ENCODE measurements at places on chromosomes 7 and 10. TPM values are rescaled to one million over a fixed set of nuclear protein-coding genes. Genes with fewer than 3 reads are reported as not detected.

ZPBP gene
- total RNA-seq = not detected

NPFFR1 gene
- total RNA-seq = 1.0 TPM

RAPGEF5 gene
- total RNA-seq = 85.1 TPM

COL13A1 gene
- total RNA-seq = 9.2 TPM

GSAP gene
- 80.0 TPM for total RNA-seq

GRCh38 chr7:8305104-8305503, 43.1 kb upstream of the ICA1 start:
- H3K4me1 ChIP-seq = no peaks in the 10 kb centered on the region
- no peak overlapping the region for H3K4me3 ChIP-seq
- no peak overlapping the region for H3K27ac ChIP-seq
- DNase-seq = no peak
- H3K36me3 ChIP-seq = no peaks in the 10 kb centered on the region

DNA sequence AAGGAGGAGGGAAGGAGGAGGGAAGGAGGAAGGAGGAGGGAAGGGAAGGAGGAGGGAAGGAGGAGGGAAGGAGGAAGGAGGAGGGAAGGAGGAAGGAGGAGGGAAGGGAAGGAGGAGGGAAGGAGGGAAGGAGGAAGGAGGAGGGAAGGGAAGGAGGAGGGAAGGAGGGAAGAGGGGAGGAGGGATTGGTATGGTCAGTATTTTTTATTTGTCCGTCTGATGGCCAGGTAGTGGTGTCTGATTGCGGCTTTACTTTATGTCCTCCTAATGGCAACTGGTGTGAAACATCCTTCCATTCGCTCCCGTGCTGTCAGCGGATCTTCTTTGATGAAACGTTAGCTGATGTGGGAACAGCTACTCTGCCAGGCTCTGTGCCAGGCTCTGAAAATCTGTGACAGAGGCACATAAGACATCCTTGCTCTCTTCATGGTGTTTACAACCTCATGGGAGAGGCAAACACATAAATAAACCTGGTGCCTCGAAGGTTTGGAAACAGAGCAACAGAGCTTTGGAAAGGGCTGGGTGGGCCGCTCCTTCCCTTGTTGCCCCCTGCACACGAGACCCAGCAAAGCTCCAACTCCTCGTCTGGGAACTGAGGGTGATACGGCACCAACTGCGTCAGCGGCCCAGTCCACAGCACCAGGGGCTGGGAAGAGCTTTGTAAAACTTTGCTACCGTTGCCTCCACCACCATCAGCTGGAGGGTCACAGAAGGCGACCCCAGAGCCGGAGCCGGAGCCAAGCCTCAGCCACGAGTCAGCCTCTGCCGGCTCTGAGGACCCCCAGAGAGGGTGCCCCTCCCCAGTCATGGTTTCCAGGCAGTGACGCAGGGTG, 40.3 kb downstream of the PDGFA start:
- H3K36me3 ChIP-seq = no peaks in the 10 kb centered on the region
- no peak for DNase-seq

- no peak overlapping the region for H3K4me3 ChIP-seq
- H3K27me3 ChIP-seq = no peaks in the 10 kb centered on the region
- H3K4me1 ChIP-seq = no peaks in the 10 kb centered on the region
- no peak for DNase-seq
- no peak overlapping the region for H3K27ac ChIP-seq
- no peaks in the 10 kb centered on the region for H3K36me3 ChIP-seq
Measured at GRCh38 chr10:56178210-56178609, 182.8 kb downstream of the ZWINT start.

DNA sequence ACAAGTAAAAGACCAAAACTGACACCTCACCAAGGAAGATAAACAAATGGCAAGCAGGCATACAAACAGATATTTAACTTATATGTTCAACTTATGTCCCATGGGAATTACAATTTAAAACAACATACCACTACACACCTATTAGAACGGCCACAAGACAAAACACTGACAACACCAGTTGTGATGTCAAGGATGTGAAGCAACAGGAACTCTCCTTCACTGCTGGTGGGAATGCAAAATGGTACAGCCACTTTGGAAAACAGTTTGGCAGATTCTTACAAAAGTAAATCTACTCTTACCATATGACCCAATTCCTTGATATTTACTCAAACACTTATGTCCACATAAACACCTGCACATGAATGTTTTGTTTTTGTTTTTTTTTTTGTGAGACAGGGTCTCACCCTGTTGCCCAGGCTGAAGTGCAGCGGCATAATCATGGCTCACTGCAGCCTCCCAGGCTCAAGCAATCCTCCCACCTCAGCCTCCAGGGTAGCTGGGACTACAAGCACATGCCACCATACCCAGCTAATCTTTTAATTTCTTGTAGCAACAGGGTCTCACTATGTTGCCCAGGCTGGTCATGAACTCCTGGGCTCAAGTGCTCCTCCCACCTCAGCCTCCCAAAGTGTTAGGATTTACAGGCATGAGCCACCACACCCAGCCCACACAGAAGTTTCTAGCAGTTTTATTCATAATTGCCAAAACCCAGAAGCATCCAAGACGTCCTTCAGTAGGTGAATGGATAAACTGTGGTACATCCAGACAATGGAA, 27.3 kb downstream of the HERC4 start:
- peaks cover 12% of the 10 kb centered on the region for H3K4me1 ChIP-seq
- DNase-seq = no peak
- H3K4me3 ChIP-seq = no peak overlapping the region
- H3K27me3 ChIP-seq = no peaks in the 10 kb centered on the region
- H3K36me3 ChIP-seq = peaks cover 6% of the 10 kb centered on the region
- no peak overlapping the region for H3K27ac ChIP-seq

DNA sequence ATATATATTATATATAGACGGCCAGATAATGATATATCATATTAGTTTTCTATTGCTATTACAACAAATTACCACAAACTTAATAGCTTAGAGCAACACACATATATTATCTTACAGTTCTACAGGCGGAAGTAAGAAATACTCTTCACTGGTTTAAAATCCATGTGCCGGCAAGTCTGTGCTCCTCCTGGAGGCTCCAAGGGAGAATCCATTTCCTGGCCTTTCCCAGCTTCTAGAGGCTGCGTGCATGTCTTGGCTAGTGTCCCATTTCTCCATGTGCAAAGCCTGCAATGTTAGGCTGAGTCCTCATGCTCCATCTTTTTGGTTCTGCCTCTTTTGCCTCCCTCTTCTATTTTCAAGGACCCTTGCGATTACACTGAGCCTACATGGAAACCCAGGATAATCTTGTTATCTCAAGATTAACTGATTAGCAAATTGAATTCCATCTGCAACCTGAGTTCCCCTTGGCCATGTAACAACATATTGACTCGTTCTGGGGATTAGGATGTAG, 23.9 kb upstream of the PNLIPRP3 start:
- H3K27ac ChIP-seq = no peak overlapping the region
- H3K36me3 ChIP-seq = no peaks in the 10 kb centered on the region
- no peaks in the 10 kb centered on the region for H3K4me1 ChIP-seq
- no peak overlapping the region for H3K4me3 ChIP-seq
- H3K27me3 ChIP-seq = no peaks in the 10 kb centered on the region

- DNase-seq = no peak
- no peaks in the 10 kb centered on the region for H3K27me3 ChIP-seq
- no peak overlapping the region for H3K27ac ChIP-seq
Measured at GRCh38 chr10:116126239-116126638, 146.8 kb downstream of the GFRA1 start.

- peaks cover 93% of the 10 kb centered on the region for H3K27me3 ChIP-seq
- no peak for DNase-seq
- H3K36me3 ChIP-seq = no peaks in the 10 kb centered on the region
- no peak overlapping the region for H3K27ac ChIP-seq
- H3K4me3 ChIP-seq = no peak overlapping the region
Measured at GRCh38 chr10:26215396-26215934, 1.1 kb upstream of the GAD2 start.

DNA sequence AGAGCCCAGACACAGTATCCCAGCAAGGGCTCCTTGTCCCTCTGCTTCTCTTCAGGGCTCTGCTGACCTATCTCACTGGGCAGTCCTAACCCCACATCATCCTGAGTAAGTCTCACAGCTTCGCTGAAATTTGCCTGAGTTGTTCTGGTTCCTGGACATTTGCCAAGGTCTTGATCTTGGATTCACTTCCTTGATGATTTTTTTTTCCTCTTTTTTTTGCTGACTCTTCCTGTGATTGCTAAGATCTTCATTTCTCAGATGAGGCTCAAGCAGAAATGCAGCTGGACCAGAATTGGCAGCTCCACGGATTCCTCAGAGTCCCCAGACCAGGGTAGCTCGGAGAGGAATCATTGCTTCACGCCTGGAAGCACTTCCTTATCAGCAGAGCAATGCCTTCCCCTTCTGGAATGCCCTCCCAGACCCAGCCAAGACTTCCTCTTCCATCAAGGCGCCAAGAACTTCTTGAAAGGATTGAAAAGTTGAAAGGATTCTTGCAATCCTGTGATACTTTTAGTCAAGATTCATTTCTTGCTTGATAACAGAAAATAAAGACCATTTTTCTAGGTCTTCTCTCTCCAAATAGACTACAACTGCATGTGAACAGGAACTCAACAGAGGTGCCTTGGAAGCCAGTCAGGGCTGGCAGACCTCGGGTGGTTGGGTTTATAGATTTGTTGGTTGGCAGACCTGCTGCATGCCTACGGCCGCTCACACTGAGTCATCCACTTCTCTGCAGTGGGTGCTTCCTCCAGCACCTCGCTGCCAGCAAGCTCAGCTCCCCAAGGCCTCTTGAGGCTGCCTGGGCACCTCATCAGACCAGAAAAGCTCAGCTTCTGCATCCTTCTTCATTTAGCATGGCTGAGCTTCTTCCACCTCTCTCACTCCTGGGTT, 8.8 kb upstream of the AFAP1L2 start:
- peak; percentile 77 for DNase-seq
- no peaks in the 10 kb centered on the region for H3K27me3 ChIP-seq
- H3K4me1 ChIP-seq = peaks cover 13% of the 10 kb centered on the region
- H3K36me3 ChIP-seq = no peaks in the 10 kb centered on the region
- no peak overlapping the region for H3K27ac ChIP-seq
- no peak overlapping the region for H3K4me3 ChIP-seq

DNA sequence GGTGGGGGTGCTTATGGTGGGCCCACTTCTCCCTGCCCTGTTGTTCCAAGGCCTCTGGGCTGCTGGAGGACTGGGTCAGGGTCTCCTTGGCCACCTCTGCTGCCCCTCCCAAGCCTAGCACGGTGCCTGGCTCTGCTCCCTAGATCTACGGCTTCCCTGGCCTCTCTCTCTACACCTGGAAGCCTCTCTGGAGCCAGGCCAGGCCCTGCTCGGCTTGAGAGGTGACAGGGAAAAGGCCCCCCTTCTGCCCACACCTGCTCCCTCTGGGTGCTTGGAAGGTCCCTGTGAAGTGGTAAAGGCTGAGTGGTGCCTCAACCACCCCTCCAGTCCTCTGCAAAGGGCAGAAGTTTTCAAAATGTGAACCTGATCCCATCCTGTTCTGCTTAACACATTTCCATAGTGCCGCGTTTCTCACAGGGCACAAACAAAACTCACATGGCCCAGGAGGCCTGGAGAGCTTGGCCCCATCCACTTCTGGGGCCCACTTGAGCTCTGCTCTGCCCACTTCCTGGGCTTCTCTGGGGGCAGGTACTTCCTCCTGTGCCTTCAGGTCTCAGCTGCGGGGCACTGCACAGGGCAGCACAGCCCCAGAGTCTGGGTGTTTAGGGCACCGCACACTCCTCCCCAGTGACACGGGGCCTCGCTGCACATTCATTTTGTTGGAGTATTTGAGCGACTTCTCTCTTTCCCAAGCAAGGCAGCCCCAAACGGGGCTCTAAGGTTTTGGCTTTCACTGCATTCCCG, 169.9 kb downstream of the PIP4K2A start:
- no peaks in the 10 kb centered on the region for H3K27me3 ChIP-seq
- H3K4me1 ChIP-seq = no peaks in the 10 kb centered on the region
- peak; percentile 62 for DNase-seq
- H3K4me3 ChIP-seq = no peak overlapping the region
- H3K36me3 ChIP-seq = peaks cover 73% of the 10 kb centered on the region

DNA sequence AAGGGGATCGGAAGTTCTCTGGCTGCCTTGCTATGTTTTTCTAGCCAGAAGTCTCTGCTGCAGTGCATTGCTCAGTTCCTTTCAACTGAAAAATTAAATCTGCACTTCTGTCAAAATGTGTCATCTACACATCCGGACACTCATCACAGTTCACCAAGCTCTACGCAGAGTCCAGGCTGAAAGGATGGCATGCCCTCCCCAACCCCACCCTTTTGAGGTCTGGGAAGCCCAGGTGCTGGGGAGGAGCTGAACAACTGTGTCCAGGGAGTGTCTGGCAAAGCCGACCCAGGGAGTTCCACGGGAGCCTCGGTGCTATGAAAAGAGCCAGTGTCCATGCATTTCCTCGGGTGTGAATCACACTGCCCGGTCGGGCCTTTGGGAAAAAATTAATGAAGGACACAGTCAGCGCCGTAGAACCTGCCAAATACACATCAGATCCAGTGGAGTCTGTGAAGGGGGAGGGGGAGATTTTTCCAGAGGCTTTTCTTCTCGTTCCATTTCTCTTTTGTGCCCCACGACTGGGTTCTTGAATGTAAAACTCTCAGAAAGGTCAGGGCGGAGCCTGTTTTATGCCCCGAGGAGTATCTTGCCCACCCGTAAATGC, 757 bp upstream of the PALS2 start:
- peak overlapping the region; percentile 76 for H3K4me3 ChIP-seq
- no peak for DNase-seq
- H3K27me3 ChIP-seq = peaks cover 4% of the 10 kb centered on the region

DNA sequence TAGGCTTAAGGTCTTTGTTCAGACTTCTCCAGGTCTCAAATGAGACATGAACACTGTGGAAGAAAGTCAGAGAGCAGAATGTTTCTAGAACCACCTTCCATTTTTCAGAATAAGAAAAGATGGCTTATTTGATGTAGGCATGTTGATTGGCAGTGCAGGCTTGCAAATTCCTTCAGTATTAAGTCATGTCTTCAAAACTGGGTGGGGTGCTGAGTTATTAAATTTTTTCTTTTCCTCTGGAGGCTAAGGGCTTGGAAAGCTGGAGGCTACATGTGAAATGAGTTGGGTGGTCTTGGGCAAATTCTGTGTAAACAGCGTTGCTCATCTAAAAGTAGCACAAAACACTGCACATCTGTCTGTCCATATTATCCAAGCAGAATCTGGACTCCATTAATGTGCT, 62.8 kb downstream of the PRTFDC1 start:
- H3K4me3 ChIP-seq = no peak overlapping the region
- no peaks in the 10 kb centered on the region for H3K4me1 ChIP-seq
- no peak for DNase-seq
- no peaks in the 10 kb centered on the region for H3K27me3 ChIP-seq

GRCh38 chr10:96093948-96094347, 36.1 kb upstream of the ZNF518A start:
- no peaks in the 10 kb centered on the region for H3K4me1 ChIP-seq
- H3K36me3 ChIP-seq = no peaks in the 10 kb centered on the region
- DNase-seq = no peak

All from lower lobe of right lung (tissue), 2 donors.